Smooth muscle cell of the pulmonary artery (primary cell): ENCODE measurements at places on chromosomes 5 and 9. TPM values are rescaled to one million over a fixed set of nuclear protein-coding genes. Genes with fewer than 3 reads are reported as not detected.

OCLN gene
- total RNA-seq = 0.26 and 1.1 TPM in 2 replicates

DIRAS2 gene
- total RNA-seq = 0.03 and 0.33 TPM in 2 replicates

IFNA13 gene
- not detected in 2 replicates for total RNA-seq

CSF2 gene
- total RNA-seq = 1.9 TPM in 1 of 2 replicates, not detected in the other

FRMD3 gene
- 2.6 and 6.9 TPM in 2 replicates for total RNA-seq

SWI5 gene
- 34.5 and 35.3 TPM in 2 replicates for total RNA-seq
